ENCODE measurements at places on chromosomes 3 and 15.
A peak's percentile ranks its signal among the peaks of the same experiment; 100 is the strongest.

GRCh38 chr15:86555939-86556338 lies 476.3 kb downstream of the AGBL1 start:
- no peak for DNase-seq

GRCh38 chr15:41923401-41923997 lies 29.6 kb upstream of the SPTBN5 start:
- no peak for DNase-seq

DNA sequence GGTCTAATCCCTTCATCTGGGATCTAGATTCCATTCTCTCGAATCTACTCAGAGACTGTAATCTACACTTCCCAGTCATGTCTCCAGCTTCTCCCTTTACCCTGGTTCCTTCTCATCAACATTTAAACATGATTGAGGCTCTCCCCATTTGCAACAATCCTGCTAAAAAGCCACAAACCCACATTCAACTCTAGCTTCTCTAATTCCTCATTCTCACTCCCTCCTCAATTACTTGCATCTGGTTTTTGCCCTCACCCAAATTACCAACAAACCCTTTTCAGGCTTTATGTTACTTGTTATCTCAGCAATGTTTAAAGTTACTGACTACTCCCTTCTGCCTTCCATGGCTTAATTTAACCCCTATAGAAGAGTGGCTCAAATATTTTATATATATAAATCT lies 11.5 kb downstream of the ETFA start:
- DNase-seq = no peak

- no peak for DNase-seq
Observed at GRCh38 chr3:156741935-156742334, 67.5 kb downstream of the TIPARP start.

DNA sequence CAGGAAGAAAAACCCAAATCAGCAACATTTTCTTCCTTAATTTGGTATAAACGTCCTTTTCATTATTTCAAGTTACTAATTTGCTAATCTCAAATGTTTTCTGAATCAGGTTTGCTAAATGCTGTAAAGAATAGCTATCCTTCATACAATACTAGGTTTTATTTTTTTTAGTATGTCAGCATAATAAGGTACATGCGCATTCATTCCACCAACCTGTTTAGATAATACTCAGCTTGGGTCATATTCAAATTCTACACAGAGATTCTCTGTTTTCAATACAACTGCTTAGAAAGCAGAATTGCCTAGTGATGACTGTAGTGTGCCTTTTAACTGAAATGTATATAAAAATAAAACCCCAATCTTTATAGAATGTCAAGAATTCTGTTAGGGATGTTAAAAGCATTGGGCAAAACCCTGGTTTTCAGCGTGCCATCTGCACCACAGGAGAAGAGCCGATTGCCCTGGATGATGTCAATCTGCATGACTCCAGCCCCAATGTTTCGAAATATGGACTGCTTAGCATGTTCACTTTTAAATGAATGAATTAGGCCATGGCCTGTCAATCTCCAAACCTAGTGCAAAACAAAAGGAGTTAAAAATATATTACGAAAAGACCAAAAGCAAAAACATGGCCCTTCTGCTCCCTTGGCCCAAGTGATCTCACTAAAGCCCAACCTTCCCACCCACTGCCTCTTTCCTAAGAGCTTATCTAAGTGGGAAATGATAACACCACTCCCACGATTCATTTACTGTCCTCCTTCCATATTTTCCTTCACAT lies 107.4 kb downstream of the GLDN start:
- DNase-seq = no peak

- DNase-seq = no peak
Observed at GRCh38 chr3:180416111-180416594, 185.8 kb upstream of the TTC14 start.

- DNase-seq = no peak
Observed at GRCh38 chr15:89769366-89769765, 6.8 kb upstream of the MESP2 start.

- no peak for DNase-seq
Observed at GRCh38 chr3:186073641-186074040, 35.2 kb downstream of the ETV5 start.

DNA sequence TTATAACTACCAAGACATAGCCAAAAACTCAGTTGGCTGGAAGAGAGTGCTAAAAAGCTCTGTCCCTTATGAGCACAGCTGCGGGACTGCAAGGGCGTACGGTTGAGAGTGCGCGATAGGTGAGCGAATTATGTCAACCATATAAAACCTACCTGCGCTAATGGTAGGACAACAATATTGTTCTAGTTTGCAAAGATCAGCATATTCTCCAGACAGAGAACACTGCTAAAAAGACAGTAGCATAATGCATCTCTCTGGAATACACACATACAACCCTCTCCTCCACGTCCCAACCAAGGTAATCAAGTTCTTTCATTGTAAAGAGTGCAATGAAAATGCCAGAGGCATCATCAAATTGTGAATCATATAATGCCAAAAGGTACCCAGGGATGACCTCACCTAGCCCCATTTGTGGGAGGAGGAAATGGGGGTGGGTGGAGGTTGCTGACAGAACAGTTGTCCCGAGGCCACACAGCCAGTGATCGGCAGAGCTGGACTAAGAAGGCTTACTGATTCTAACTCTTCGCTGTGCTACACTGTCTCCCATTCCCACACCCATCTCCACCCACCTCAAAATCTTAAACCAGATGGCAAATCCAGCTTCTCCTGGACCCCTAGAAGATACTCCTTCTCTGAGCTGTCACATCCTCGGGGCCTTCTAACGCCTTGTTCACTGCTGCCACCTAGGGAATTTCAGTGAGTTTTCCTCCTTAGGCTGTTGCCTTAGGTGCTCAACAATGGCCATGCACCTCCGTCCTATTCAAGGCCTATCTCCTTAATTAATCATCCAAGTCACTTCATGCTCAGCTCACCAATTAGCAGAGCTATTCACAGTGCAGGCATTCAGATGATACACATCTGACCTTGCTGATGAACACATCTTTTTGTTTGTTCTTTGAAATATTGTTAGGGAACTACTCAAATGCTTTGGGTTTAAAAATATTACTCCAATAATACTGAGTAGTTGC lies 60.7 kb downstream of the RPL22L1 start:
- DNase-seq = peak; percentile 14

DNA sequence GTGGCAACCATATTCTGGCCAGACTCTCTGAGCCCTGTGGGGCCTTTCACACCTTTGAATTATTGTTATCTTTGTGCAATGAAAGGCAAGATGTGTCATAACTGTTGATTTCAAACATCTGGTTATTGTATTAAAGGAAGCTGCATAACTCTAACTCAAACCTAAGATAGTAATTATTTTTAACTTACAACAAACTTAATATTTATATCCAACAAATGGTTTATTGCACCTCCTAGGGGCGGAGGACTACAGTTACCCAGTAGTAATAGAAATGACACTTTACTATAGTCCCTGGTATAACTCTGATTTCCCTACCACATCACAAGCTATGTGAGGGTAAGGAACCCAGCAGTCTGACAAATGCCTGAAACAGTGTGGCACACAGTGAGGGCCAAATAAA lies 363.9 kb upstream of the SUCLG2 start:
- no peak for DNase-seq

GRCh38 chr3:58521917-58522631 lies 14.9 kb downstream of the ACOX2 start:
- DNase-seq = no peak

GRCh38 chr15:62083194-62084154 lies 16.7 kb downstream of the C2CD4A start:
- DNase-seq = no peak

DNA sequence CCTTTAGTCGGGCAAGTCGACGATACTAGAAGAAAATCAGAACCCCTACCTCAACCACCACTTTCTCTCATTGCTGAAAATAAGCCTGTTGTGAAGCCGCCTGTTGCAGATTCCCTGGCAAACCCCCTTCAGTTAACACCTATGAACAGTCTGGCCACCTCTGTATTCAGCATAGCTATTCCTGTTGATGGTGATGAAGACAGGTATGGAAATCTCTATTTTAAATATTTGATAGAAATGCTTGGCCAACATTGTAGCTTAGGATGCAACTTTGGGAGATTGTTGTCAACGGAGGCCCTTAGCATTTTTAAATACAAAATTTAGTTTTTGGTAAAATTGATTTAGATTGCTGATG lies 3.0 kb downstream of the TSC22D2 start:
- DNase-seq = no peak

DNA sequence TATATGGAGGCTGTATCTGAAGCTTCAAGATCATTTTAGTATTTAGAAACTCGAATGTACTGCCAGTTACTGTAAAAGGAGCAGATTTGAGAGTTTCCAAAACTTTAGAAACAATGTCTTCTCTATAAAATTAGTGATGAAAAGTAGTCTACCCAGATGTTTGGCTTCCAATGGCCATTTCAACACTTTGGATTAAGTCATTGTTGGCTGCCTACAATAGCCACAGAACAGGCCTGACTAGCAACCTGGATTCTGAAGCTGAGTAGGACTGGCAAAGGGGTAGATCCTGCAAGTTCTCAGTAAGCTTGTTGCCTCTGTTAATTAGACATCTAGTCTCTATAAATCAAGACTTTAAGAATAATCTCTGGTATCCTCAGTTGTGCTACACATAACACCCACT lies 239.0 kb upstream of the KCNMB2 start:
- no peak for DNase-seq

DNA sequence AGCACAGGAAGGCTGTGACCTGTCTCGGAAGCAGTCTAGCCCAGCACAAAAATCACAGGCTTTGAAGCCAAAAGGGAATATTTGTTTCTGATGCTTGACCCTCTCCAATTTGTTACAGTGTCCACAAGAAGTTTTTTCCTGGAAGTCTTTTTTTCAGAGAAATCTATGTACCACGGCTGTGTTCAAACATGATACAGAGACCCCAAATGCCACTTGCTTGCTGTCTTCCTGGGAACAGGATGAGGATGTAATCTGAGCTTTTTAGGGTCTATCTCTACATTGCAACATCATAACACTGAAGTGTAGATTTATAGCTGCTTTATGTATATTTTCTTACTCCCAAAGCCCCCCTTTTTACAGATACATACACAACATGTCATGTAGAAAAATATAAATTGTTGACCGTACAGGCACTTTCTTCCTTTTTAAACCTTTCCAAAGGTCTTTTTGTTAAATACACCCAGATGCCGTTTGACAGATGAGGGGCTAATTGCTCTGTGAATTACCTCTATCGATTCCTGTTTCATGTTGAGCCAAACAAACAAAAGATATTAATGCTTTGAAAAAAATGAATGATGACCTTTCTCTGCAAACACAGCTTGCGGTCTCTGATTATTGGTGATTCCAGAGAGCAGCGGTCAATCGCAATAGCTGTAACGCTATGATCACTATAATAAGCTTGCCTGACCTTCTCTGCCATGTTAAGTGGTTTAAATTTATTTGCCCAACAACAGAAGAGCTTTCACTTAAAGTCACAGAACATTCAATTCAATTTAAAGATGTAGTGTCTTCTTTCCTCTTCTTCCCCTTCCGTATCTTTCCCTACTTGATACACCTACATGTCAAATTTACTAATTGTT lies 875.9 kb upstream of the NR2F2 start:
- no peak for DNase-seq

GRCh38 chr3:123096126-123096525 lies 29.3 kb downstream of the PDIA5 start:
- no peak for DNase-seq

GRCh38 chr3:42020684-42021307 lies 58.9 kb upstream of the ULK4 start:
- DNase-seq = no peak

GRCh38 chr3:45509038-45509767 lies 85.3 kb upstream of the LIMD1 start:
- no peak for DNase-seq

- no peak for DNase-seq
Observed at GRCh38 chr15:31372635-31373091, 46.0 kb downstream of the KLF13 start.

DNA sequence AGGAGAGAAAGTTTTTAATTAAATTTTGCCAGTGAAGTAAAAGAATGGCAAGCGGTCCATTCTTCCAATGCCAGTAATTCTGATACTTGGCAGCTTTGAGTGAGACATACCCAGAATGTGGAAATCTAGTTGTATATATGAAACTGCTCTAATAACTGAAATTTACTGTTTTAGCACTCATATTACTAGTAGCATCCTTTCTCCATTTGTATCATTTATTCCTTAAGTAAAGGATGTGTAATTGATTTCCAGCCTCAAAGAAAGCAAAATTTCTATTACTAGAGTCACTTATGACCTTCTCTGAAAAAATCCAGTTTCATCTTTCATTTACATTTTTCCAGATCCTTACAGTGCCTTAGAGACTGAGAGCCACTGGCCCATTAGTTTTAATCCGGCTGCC lies 65.1 kb downstream of the PBRM1 start:
- no peak for DNase-seq

- DNase-seq = no peak
Observed at GRCh38 chr3:14562121-14562890, 22.2 kb upstream of the GRIP2 start.

- no peak for DNase-seq
Observed at GRCh38 chr3:117706756-117707155, 997.2 kb downstream of the TUSC7 start.

DNA sequence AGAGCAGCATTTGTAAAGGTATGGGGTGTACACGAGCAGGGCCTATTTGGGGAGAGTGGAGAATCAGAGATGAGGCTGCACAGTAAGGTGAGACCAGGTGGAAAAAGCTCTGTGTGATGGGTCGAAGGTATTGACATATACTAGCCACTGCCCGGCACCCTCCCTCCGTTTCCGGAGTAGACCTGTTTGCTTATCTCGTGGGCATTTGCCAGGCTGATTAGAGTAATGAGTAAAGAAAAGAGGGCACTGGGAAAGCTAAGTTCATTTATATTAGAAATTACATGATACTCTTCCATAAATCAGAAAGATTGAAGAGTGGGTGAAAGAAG lies 46.2 kb upstream of the ATG7 start:
- no peak for DNase-seq

- DNase-seq = no peak
Observed at GRCh38 chr3:124615896-124616543, 114.2 kb upstream of the UMPS start.
